ENCODE measurements at places on chromosomes 3 and 15.
A peak's percentile ranks its signal among the peaks of the same experiment; 100 is the strongest.

GRCh38 chr15:75672646-75673425 lies 25.1 kb downstream of the SNX33 start:
- H3K27me3 ChIP-seq = no peaks in the 10 kb centered on the region
- DNase-seq = no peak
- no peak overlapping the region for H3K4me3 ChIP-seq
- H3K4me1 ChIP-seq = peaks cover 47% of the 10 kb centered on the region

DNA sequence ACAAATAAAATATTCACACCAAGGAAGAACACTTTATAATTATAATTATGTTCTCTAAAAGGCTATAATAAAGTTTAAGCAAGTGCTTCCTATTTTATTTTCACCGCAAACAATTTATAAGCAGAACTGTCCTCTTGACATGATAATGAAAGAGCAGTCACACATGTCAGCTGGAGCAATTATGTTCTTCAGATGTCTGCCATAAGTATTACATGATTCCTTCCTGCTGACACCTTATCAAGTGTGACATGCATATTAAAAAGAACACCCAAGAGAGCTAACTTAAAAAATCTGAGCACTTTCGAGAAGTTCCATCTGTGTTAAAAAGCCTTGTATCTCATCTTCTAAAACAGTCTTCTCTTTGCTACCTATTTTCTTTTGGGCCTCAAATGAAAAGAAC lies 249.5 kb downstream of the SQOR start:
- H3K27me3 ChIP-seq = no peaks in the 10 kb centered on the region
- H3K36me3 ChIP-seq = no peaks in the 10 kb centered on the region
- peak overlapping the region; percentile 39 for H3K27ac ChIP-seq
- H3K4me1 ChIP-seq = no peaks in the 10 kb centered on the region

GRCh38 chr15:47767035-47767434 lies 49.7 kb downstream of the SEMA6D start:
- no peaks in the 10 kb centered on the region for H3K27me3 ChIP-seq
- no peak overlapping the region for H3K27ac ChIP-seq
- no peak overlapping the region for H3K4me3 ChIP-seq

DNA sequence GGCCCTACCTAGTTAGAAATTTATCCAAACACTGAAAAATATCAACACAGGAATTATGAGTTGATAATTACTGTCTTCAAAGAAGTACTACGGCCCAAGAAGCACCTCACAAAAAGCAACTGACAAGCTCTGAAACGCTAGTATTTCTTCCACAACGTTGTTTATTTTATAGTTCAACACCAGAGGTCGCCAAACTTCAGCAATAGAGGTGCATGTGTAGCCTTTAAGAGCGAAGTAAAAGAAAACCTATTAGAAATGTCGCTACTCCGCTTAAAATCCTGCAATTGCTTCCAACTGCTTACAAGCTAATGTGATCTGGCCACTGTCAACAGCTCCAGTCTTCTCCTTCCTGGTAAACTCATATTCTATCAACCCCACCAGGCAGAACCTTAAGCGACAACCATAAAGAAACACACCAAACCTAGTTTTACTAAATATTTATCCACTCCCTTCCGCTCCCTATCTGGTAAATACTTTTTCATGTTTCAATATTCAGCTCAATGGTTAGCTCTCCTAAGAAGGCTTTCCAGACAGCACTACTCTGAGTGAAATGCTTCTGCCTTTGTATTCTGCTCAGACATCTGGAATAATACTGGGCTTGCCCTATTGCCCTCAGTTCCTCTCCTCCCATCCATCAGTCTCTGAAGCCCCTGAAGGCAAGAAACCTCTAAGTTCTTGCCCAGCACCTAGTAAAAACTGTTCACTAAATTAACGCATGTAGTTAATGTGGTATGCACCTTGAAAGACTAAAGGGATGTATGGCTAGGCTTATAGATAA lies 110.2 kb downstream of the NR1I2 start:
- H3K27me3 ChIP-seq = no peaks in the 10 kb centered on the region
- no peak for DNase-seq
- H3K4me1 ChIP-seq = peaks cover 10% of the 10 kb centered on the region
- H3K36me3 ChIP-seq = no peaks in the 10 kb centered on the region

GRCh38 chr3:2137651-2138050 lies 39.0 kb downstream of the CNTN4 start:
- H3K27ac ChIP-seq = no peak overlapping the region
- no peak for DNase-seq
- no peak overlapping the region for H3K4me3 ChIP-seq
- H3K36me3 ChIP-seq = no peaks in the 10 kb centered on the region
- H3K4me1 ChIP-seq = no peaks in the 10 kb centered on the region

DNA sequence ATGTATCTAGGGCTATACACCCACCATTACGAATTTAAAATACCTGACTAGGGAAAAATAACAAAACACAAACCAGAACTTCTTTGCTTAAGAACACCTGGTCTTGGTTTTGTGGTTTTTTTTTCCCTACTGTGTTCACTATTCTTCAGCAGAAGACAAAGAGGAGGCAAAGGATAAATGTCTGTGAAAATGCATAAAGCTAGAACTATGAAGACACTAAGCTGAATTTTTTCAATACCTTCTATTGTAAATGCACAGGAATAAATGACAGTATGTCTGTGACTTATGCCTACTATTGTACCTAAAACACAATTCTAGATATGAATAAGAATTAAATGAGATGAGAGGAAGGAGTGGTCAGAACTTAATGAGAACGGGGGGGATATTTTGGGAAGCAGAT lies 86.9 kb downstream of the TBL1XR1 start:
- H3K36me3 ChIP-seq = no peaks in the 10 kb centered on the region
- DNase-seq = no peak
- H3K4me1 ChIP-seq = peaks cover 50% of the 10 kb centered on the region
- no peaks in the 10 kb centered on the region for H3K27me3 ChIP-seq

DNA sequence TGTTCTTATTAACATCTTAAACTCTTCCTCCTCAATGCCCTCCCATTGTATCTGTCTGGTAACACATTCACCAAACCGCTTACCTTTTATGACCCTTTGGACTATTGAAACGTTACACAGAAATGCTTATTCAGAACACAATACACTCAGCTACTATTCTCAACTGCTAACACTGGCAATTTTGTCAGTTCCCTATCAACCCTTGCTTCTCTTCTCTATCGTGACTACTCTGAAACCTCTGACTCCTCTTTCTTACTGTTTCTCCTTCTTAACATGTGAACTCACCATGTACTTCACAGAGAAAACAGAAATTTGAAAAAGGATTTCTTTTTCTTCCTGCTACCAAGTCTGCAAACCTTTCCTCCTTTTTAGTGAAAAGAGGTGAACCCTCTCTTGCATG lies 232.9 kb upstream of the GPR149 start:
- no peak overlapping the region for H3K4me3 ChIP-seq
- H3K27me3 ChIP-seq = no peaks in the 10 kb centered on the region
- no peak overlapping the region for H3K27ac ChIP-seq
- no peak for DNase-seq
- H3K36me3 ChIP-seq = no peaks in the 10 kb centered on the region
- H3K4me1 ChIP-seq = no peaks in the 10 kb centered on the region

- no peak for DNase-seq
- H3K4me3 ChIP-seq = no peak overlapping the region
- H3K27me3 ChIP-seq = no peaks in the 10 kb centered on the region
- no peaks in the 10 kb centered on the region for H3K4me1 ChIP-seq
- no peaks in the 10 kb centered on the region for H3K36me3 ChIP-seq
Measured at GRCh38 chr3:177883957-177884356, 652.3 kb upstream of the KCNMB2 start.

DNA sequence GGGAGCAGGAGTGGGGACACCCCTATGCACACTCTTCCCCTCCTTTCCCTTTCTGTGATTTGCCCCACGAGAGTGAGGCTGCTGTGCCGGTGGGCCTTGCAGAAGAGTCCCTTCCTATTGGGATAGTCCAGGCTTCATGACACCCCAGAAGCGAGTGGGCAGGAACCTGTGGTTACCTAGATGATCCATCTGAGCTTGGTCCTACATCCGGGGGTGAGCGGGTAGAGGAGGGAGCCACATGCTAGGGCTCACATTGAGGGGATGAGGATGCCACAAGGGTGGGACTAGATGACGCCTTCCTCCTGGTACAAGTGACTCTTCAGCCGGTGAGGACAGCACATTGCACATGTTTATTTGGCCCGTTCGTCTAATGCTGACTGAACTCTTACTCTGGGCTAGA lies 43.1 kb upstream of the ADPGK start:
- H3K4me3 ChIP-seq = no peak overlapping the region
- H3K36me3 ChIP-seq = no peaks in the 10 kb centered on the region
- no peaks in the 10 kb centered on the region for H3K27me3 ChIP-seq
- no peak for DNase-seq
- H3K27ac ChIP-seq = no peak overlapping the region
